ENCODE measurements at places on chromosomes 5 and 9. TPM values are rescaled to one million over a fixed set of nuclear protein-coding genes. Genes with fewer than 3 reads are reported as not detected.

- H3K27ac ChIP-seq = no peak overlapping the region
- H3K4me1 ChIP-seq = peaks cover 14% of the 10 kb centered on the region
- peaks cover 4% of the 10 kb centered on the region for H3K36me3 ChIP-seq
- DNase-seq = no peak
Observed at GRCh38 chr5:58911270-58911669, 328.4 kb downstream of the RAB3C start.

DNA sequence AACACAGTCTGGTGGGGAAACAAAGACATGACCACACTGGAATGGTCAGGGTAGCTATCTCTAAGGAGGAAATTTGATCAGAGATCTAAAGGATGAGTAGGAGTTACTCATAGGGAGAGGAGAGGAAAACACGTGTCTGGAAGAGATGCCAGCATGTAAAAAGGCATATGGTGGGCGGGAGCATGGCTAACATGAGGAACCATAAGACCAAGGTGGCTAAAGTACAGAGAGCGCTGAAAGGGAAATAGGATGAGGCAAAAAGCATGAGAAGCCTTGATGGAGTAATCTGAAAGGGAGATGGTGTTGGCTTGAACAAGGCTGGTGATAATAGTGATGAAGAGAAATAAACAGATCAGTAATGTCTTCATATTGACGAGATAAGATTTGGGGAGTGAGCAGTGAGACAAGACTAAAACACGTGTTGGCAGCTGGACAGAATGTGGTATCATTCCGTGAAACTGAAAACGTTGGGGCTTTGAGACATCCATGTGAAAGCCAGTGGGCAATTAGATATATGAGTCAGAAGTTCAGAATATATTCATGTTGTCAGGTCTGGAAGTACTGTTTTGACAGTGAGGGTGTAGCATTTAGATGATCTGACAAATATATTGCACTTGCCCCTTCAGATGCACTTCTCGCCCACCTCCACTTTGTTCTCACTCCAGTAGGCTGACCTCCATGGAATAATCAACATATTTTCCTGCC, 209.1 kb upstream of the KCNN2 start:
- DNase-seq = no peak
- H3K36me3 ChIP-seq = peaks cover 12% of the 10 kb centered on the region
- no peak overlapping the region for H3K4me3 ChIP-seq
- peaks cover 7% of the 10 kb centered on the region for H3K4me1 ChIP-seq
- no peak overlapping the region for H3K27ac ChIP-seq

GRCh38 chr5:147512659-147513379, 3.0 kb upstream of the DPYSL3 start:
- H3K4me1 ChIP-seq = peaks cover 12% of the 10 kb centered on the region
- H3K27ac ChIP-seq = no peak overlapping the region
- no peaks in the 10 kb centered on the region for H3K36me3 ChIP-seq
- peaks cover 64% of the 10 kb centered on the region for H3K27me3 ChIP-seq
- DNase-seq = no peak

GRCh38 chr5:138883211-138883610, 8.1 kb upstream of the LRRTM2 start:
- H3K36me3 ChIP-seq = peaks cover 29% of the 10 kb centered on the region
- no peak overlapping the region for H3K27ac ChIP-seq
- no peaks in the 10 kb centered on the region for H3K27me3 ChIP-seq
- H3K4me3 ChIP-seq = no peak overlapping the region
- peaks cover 15% of the 10 kb centered on the region for H3K4me1 ChIP-seq

DNA sequence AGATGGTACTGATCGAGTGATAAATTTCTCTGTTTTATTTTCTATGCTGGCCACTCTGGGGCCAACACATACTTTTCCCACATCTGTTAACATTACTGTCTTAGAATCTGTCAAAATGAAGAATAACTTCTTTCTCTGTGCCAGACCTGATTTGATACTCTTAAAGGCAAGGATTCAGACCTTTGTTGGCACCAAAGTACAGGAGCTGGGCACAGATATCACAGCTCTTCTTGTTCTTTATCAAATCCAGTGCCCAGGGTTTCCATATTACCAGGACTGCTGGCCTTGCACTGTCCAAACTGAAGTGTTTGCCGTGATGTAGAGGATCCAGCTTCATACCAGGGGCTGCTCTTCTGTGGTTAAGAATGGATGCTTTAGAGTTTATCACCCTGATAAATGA, 20.9 kb downstream of the ZNF474 start:
- no peaks in the 10 kb centered on the region for H3K36me3 ChIP-seq
- H3K4me1 ChIP-seq = peaks cover 3% of the 10 kb centered on the region
- H3K4me3 ChIP-seq = no peak overlapping the region
- H3K27ac ChIP-seq = no peak overlapping the region
- no peaks in the 10 kb centered on the region for H3K27me3 ChIP-seq
- no peak for DNase-seq

DNA sequence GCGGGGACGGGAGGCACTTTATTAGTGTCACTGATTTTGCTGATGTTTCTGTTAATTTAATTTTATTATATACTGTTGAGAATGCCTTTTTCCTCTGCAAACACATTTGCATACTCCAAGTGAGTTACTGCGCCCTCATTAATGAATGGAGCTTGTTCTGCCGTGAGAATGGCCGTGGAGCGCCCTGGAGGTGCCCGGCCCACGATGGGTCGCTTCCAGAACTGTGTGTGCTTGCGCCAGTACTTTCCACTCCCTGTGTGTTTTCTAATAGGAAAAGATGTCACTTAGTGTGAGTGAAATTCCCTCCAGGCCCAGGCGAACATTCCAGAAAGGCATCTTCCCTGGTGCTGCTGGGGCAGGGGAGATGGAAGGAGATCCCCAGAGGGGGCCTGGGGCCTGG, 30.1 kb downstream of the NDUFS6 start:
- no peaks in the 10 kb centered on the region for H3K4me1 ChIP-seq
- H3K27me3 ChIP-seq = peaks cover 43% of the 10 kb centered on the region
- peaks cover 5% of the 10 kb centered on the region for H3K36me3 ChIP-seq
- H3K27ac ChIP-seq = no peak overlapping the region

GRCh38 chr5:23071682-23072081, 218.5 kb upstream of the CDH12 start:
- H3K4me3 ChIP-seq = no peak overlapping the region
- DNase-seq = no peak
- H3K27ac ChIP-seq = no peak overlapping the region
- no peaks in the 10 kb centered on the region for H3K4me1 ChIP-seq
- H3K27me3 ChIP-seq = no peaks in the 10 kb centered on the region
- no peaks in the 10 kb centered on the region for H3K36me3 ChIP-seq

GRCh38 chr9:98375138-98375726, 119.8 kb upstream of the TBC1D2 start:
- no peaks in the 10 kb centered on the region for H3K36me3 ChIP-seq
- no peak overlapping the region for H3K27ac ChIP-seq
- no peaks in the 10 kb centered on the region for H3K27me3 ChIP-seq
- H3K4me3 ChIP-seq = no peak overlapping the region
- H3K4me1 ChIP-seq = peaks cover 18% of the 10 kb centered on the region

GRCh38 chr5:134552301-134552700, 26.8 kb downstream of the JADE2 start:
- no peak for DNase-seq
- H3K36me3 ChIP-seq = peaks cover 2% of the 10 kb centered on the region
- no peaks in the 10 kb centered on the region for H3K27me3 ChIP-seq
- H3K4me1 ChIP-seq = no peaks in the 10 kb centered on the region
- no peak overlapping the region for H3K27ac ChIP-seq
- no peak overlapping the region for H3K4me3 ChIP-seq

The KIF12 gene
- 176 TPM for total RNA-seq

The SLC22A4 gene
- not detected for total RNA-seq

The SH3PXD2B gene
- total RNA-seq = 72.4 TPM

The SPRY4 gene
- total RNA-seq = 19.4 TPM

The PDLIM4 gene
- total RNA-seq = 14.3 TPM

The PRLR gene
- 5.7 TPM for total RNA-seq

The FBLL1 gene
- 4.5 TPM for total RNA-seq
